ENCODE measurements at places on chromosomes 5 and 9.

DNA sequence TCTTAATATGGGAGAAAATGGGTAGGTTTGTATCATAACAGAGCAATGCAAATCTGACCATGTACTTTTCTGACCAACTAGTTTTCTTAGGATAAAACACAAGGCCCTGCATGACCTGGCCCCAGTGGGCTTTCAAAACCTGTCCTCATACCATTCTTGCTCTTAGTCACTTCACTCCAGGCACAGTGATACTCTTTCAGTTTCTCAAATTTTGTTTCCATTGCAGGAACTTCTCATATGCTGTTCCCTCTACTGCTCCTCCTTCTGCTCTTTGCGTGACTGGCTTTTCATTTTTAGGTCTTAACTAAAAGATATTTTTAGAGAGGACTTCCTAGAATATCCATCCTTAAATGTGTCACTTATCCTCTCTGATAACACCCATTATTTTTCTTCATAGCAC lies 112.4 kb downstream of the INIP start:
- DNase-seq = no peak

DNA sequence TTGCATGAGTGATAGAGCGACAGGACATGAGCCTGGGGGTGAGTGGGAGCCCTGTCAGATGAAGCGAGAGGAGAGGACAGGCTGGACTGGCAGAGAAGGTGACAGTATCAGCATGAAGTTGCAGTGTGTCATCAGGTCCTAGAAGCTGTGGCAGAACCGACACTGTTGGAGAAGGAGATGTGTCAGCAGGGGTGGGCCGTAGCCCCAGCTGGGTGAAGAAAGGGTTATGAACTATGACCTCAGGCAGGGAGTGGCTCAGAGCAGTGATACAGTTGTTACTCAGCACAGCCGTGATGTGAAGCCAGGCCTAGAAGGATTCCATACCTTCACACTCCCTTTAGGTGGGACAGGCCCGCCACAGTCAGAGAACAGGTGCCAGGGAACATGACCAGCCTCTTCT lies 7.6 kb downstream of the PCYOX1L start:
- DNase-seq = no peak

DNA sequence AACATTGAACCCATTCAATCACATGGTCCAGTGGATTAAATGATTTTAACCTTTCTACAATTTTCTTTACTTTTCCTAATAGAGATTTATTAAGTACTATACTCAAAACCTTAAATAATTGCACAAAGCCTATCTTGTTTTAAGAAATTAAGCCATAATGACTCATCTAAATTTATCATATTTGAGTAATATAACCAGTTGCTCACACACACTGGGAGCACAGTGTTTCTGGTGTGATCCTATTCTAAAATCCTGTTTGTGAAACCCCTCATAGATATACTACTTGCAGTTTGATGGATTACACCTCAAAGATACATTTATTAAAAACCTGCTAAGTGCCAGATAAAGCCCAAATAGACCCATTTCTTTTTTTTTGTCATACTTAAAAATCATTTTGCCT lies 668.3 kb upstream of the CDH18 start:
- DNase-seq = no peak

- DNase-seq = no peak
Measured at GRCh38 chr9:135321580-135321979, 158.0 kb upstream of the PPP1R26 start.

DNA sequence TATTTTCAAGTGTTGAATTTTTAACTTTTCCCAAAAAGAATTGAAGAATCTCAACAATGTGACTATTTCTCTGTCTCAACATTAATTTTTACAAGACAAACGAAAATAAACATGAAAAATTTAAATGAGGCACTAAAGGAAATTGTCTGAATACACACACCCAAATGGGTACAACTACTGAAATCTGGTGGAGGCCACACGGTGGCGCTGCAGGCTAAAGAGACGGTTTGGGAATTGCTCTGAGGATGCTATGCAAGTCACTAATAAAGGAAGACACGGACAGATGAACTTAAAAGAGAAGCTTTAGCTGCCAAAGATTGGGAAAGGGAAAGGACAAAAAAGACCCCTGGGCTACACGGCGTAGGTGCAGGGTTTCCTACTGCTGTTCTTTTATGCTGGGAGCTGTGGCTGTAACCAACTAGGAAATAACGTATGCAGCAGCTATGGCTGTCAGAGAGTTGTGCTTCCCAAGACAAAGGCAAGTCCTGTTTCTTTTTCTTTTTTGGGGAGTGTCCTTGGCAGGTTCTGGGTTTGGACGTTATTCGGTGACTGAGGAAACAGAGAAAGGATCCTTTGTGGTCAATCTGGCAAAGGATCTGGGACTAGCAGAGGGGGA lies at the start of gene PCDHB10:
TSS of gene PCDHB10 (plus strand) at position 244 of the 616 bp plus-strand sequence. CDS start at position 444, 200 bp downstream.
- no peak for DNase-seq

- no peak for DNase-seq
Measured at GRCh38 chr5:178995341-178995690, 196 bp upstream of the GRM6 start.
